Lower leg skin (tissue), 4 donors: ENCODE measurements at places on chromosomes 1 and 21.

DNA sequence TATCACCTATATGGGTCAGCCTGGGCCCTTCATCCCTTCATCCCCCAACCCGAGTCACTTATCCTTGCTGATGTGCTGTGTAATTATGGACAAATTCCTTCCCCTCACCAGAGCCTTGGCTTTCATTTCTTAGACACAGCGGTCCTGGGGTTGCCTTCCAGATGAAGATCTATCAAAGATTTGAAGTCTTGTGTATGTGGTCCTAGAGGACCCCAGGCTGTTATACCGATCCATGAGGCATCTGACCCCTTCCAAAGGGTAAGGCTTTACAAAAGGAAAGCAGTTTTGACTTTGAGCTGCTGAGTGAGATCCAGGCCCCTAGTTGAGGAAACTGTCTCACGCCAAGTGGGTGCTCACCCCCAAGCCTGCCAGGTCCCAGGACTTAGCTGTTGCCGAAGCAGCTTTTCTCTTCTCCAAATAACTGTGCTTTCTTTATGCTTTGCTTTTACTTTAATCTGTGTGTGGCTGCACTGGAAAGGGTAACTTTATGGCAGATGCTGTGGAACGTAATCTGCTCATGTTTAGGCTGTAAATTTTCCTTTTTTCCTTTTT is 37.6 kb downstream of the MAN1C1 start:
- no peak for DNase-seq

DNA sequence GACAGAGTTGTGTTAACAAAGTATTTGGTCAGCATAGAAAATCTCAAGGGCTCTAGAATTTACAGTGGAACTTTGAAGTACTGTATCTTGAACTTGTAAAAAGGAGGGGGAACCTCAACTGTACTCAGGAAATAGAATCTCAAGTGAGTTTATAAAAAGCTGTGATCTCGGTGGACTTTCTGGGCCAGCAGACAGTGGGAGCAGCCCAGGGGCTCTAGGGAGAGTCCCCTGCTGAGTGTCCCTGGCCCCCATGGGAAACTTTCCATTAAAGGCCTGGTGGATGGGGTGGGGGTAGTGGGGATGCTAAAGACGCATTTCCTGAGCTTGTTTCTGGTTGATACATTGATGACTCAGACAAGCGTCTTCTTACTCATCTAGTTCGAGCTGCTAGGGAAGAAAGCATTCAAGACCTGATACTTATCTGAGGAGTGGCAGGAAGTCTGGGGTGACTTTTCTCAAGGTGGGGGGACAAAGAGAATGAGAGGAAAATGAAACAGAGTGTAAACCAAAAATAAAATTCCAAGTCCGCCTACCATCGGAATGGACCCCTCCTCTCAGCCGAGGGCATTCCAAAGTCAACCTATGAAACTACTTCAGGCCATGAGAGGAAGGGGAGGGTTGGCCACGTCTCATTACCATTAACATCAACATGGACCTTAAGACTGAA is 65.5 kb downstream of the NID1 start:
- DNase-seq, result no peak

- DNase-seq, result no peak
Measured at GRCh38 chr1:225460737-225461532, 33.1 kb upstream of the LBR start.

- DNase-seq, result no peak
Measured at GRCh38 chr1:221777431-221778072, 35.7 kb upstream of the DUSP10 start.

DNA sequence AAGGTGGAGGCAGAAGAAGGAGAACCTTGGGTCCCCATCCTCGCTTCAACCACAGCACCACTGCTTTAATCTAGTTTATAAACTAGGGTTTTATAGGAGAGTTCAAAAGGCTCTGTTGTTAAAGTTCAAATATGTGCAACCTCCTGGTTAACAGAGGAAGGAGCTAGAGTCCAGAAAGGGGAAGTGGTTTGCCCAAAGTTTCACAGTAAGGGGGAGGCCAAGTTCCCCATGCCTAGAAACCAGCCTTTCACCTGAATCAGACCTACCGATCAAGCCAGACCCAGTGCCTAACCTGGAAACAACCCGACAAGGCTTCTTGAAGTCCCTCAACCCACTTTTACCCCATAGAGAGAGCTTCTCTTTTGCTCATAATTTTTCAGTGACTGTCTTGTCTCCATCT is 106.5 kb downstream of the PLPP3 start:
- no peak for DNase-seq

DNA sequence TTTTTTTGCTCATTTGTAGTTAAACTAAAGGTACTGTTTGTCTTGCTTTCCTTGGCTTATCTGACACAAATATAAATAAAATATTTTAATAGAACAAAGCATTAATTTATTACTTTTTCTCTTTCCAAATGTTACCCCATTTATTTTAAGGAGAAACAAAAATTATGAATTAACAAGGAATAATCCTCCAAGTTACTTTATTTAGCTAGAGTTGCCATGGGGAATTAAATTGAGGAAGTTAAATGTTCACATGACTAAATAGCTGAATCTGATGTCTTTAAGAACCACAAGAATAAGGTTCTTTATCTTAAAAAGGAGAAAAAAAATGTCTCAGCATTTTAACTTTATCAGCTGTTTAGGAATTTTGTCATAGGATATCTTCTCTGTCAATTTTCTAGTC is 12.3 kb downstream of the ATG4C start:
- DNase-seq, result no peak

DNA sequence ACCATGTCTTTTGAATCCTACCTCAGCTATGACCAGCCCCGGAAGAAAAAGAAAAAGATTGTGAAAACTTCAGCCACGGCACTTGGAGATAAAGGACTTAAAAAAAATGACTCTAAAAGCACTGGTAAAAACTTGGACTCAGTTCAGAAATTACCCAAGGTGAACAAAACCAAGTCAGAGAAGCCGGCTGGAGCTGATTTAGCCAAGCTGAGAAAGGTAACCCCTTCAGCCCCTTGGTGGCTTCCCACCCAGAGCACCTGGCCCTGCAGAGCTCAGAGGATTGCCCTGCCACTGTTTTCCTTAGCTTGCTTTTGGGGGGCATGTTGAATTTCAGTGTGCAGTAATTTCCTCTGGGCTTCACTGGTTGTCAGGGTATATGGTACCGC is 8.5 kb downstream of the ELOA start:
- DNase-seq, result no peak

GRCh38 chr1:150841626-150842025 is 33.6 kb upstream of the CTSK start:
- no peak for DNase-seq

GRCh38 chr1:13570924-13571323 is 12.7 kb upstream of the PDPN start:
- no peak for DNase-seq

DNA sequence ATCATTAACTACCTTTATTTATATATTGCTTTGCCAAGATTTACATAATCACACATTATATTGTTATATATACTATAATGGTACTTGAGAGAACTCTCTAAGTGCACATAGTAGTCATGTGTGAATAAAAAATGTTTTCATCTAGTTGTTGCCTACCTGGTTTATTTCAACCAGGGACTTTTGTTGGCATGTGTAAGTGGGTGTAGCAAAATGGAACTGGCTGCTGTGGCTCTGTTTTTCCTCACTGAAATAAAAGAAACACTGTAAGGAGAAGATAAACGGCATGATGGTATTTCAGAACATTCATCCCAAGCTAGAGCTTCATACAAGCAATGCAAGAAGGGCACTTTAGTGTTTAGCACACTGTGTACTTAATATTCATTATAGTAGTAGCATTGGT is 14.9 kb downstream of the RBBP4 start:
- DNase-seq, result no peak

- DNase-seq, result no peak
Measured at GRCh38 chr1:167060141-167061072, 29.8 kb downstream of the GPA33 start.

- DNase-seq, result peak; percentile 74
Measured at GRCh38 chr1:85495556-85495955, 30.6 kb upstream of the DDAH1 start.

DNA sequence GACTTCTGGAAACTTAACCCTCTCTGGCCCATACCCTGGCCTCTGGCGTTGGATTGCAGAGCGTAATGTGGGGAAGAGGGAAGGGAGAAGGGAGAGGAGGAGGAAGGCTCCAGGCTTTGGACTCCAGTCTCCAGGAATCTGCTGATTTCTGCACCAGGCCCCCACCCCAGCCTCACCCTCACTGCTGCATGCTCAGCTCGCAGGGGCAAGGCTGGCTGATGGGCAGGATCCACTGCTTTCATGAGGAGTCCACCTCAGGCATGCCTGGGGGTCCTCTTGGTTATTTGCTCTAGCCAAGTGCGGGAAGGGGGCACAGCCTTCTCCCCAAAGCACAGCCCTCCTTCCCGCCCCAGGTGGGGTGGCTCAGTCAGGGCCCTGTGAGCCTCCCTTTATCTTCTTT is 3.7 kb downstream of the OLFML3 start:
- DNase-seq, result no peak

GRCh38 chr21:46025113-46025770 is 43.7 kb downstream of the COL6A1 start:
- DNase-seq, result no peak

DNA sequence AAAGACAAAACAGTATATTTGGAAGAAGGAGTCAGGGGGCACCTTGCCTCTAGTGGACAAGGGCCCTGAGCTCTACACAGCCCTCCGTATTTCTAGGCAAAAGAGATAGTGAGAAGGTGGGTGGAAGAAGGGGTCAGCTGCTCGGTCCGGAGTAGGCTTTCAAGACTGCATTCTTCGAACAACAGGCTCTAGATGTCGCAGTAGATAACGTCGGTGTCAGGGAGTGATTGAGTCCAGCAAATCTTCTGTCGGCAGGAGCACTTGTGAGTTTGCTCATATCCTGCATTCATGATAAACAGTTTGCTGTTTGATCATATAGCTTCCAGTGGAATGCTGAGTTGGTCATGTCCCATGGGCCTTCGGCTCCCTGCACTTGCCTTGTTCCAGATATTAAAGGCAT is 36.8 kb downstream of the DIPK1A start:
- DNase-seq, result no peak
